ENCODE measurements at places on chromosomes 5 and 9.

- DNase-seq, result peak; percentile 61
Observed at GRCh38 chr9:134065612-134066419, 2.0 kb downstream of the BRD3 start.

DNA sequence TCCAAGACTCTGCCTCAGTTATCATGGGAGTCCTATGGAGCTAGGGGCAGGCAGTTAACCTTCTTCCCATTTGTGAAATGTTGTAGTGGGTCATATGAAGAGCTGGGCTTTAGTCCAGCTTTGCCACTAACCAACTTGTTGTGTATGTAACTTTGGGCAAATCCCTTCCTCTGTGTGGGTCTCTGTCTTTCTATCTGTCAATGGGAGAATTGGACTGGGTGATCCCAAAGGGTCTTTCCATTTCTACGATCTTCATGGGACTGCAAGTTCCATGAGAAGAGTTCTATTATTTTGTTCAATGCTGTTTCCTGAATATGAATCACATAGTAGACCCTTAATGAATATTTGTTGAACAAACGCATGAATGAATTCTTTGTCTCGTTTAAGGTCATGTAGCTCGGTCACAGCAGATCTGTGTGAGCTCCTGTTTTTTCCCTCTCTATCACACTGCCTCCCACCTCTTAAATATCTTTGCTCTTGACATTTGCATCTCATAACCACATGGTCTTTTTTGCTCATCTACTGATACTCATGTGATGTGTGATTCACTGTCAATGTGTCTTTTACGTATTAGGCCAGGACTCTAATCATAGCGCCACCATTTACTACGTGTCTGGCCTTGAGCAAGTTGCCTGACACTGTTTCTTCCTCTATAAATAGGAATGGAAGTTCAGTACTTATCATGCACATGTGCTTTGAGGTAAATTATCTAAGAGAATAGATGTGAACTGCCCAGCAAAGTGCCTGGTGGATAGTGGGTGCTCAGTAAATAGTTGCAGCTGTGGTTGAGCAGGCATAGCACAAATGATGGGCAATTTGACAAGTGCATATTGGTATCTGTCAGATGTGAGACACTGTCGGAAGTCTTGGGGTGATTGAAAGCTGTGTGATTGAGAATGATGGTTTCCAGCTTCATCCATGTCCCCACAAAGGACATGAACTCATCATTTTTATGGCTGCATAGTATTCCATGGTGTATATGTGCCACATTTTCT lies 37.4 kb downstream of the PTTG1 start:
- DNase-seq, result peak; percentile 73

GRCh38 chr5:126339215-126339805 lies 83.9 kb upstream of the GRAMD2B start:
- peak; percentile 52 for DNase-seq

DNA sequence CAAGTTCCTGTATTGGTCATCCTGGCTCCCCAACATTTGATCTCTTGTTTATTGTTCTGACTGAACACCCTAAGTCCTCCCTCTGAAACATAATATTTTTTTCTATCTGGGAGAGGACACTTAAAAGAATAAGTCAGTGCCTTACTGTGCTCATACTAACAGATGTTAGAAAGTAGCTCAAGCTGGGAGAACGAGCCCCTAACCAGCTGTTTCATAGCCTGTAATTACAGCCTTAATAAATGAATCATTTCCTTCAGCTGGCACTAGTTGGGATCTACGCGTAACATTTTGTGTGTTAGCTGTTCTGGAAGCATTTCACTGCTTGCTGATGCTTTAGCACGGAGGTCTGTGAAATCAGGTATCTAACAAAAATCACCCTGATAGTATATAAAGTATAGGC lies 345.9 kb upstream of the RIOK2 start:
- DNase-seq, result no peak

- no peak for DNase-seq
Observed at GRCh38 chr5:170414786-170415185, 25.6 kb upstream of the KCNMB1 start.

DNA sequence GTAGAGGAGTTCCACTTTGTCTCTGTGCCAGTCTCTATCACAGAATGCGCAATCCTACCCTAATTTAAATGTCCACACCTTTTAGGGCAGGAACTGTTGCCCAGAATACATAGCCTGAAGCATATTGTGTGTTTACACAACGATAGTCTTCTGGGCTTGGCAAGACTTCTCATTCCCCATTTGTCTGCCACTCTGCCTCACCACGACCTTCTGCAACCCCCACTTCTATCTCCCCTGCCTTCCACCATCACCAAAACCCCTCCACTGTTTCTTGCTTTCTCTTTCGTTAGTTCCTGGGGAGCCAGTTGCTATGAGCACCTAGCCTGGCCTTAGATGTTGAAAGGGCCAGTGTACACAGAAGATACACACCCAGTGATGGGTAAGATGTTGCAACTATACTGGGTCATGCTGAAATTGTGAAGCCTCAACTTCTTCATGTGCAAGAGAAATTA lies 883 bp upstream of the RNF145 start:
- DNase-seq, result peak; percentile 86

- no peak for DNase-seq
Observed at GRCh38 chr5:10501554-10502075, 59.9 kb downstream of the ROPN1L start.

- DNase-seq, result no peak
Observed at GRCh38 chr5:155629597-155629996, 616.0 kb downstream of the KIF4B start.

DNA sequence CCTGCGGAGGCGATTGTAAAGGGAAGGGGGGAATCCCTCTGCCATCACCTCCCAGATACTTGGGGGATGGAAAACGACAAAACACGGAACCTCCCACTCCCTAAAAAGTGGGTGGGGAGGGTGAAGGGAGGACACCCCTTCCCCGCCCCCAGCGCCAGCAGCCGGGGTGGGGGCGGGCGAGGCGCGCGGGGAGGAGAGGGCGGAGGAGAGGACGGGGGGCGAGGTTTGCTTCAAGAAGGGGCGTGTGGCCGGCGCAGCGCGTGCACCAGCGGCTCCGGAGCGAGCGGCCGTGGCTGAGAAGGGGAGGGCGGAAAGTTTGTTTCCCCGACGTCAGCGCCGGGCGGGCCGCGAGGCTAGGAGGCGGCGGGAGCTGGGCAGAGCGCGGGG lies at the start of gene PRRX2:
PRRX2 (plus strand) TSS at position 259 of the 387 bp plus-strand sequence. CDS start 221 bp downstream, outside the sequence.
- DNase-seq, result peak; percentile 2

GRCh38 chr5:122515709-122516431 lies 203.8 kb downstream of the SNCAIP start:
- peak; percentile 64 for DNase-seq

GRCh38 chr9:2497666-2498400 lies 123.8 kb upstream of the VLDLR start:
- no peak for DNase-seq

DNA sequence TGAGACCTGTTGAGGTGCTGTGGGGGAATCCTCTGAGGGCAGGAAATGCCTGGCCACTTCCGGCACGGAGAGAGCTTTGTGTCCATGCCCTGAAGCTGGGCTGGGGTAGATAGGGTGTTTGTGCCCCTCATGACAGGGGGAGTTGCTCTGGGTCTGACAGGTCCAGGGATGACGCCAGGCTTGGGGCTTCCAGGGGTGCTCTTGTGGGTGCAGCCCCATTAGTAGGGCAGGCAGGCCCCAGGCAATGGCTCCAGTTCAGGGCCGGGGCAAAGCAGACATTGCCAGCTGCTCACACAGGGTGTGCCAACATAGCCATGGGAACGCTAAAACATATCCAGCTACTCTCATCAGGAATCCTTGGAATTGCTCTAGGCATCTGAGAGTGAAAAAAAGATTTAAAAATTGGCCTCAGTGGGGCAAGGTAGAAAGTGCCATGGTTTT lies 21.1 kb downstream of the PITX1 start:
- DNase-seq, result no peak

DNA sequence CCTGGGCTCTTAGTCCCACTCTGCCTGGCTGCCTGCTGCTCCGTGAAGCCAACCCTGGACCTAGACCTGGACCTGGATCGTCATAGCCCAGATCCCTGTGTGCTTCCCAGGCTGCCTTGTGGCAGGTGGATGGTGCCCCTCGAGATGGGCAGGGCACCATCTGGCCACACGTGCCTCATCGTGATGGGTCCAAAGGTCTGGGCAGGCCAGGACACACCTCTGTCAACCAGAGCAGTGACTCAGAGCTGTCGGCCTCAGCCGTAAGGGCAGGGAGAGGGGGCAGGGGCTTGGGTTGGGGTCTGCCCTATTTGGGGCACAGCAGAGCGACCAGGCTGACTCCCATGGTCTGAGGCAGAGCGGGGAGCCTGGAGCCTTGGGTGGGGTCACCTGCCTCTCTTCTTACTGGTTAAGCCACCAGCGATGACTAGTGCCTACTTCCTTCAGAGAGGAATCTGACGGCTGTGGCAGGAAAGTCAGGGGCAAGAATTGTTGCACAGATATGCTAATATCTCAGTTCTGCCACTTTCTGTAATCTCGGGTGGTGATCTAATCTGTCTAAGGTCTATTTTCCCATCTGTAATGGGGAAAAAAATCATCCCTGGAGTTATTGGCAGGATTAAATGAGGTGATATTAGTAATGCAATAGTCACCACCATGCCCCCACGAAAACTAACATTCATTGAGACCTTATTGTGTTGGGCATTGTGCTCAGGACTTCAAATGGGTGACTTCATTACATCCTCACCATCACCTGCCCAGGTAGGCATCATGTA lies 3.2 kb upstream of the CDHR2 start:
- DNase-seq, result no peak
